ENCODE measurements at places on chromosomes 16 and 17.

GRCh38 chr17:18937981-18938691, 13.8 kb upstream of the SLC5A10 start:
- DNase-seq: no peak

DNA sequence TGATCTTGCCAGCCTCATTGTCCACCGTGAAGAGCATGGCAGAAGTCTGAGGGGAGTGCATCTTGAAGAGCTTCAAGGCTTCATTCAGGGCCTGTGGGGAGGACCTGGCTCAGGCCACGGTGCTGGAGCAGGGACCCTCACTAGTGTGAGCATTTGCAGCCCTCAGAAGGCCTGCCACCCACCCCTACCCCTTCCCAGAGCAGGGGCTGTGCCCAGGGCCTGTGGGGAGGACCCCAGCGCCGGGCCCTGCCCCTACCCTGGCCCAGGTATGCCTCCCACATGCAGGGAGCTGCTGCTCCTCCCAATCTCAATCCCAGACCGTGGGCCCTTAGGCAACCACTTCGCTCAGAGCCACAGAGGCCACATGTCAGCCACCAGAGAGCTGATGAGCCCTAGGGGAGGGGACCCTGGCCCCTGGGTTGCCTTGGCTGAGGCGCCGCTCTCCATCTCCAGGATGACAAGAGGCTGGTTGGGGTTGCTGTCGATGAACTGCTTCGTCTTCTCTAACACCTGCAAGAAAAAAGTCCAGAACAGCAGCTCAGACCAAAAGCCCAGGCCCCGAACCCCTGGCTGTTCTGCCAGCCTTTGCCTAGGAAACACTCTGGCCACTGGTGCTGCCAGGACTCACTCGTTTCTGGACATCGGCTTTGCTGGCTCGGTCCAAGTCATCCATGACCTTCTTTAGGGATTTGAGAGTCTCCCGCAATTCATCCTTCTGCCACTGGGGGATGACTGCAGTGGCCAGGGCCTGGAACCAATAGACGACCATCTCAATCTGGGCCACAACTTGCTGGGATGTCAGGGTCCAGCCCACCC, 1.8 kb upstream of the EXOSC6 start:
- no peak for DNase-seq

GRCh38 chr16:87284183-87284582, 33.0 kb downstream of the C16orf95 start:
- no peak for DNase-seq

DNA sequence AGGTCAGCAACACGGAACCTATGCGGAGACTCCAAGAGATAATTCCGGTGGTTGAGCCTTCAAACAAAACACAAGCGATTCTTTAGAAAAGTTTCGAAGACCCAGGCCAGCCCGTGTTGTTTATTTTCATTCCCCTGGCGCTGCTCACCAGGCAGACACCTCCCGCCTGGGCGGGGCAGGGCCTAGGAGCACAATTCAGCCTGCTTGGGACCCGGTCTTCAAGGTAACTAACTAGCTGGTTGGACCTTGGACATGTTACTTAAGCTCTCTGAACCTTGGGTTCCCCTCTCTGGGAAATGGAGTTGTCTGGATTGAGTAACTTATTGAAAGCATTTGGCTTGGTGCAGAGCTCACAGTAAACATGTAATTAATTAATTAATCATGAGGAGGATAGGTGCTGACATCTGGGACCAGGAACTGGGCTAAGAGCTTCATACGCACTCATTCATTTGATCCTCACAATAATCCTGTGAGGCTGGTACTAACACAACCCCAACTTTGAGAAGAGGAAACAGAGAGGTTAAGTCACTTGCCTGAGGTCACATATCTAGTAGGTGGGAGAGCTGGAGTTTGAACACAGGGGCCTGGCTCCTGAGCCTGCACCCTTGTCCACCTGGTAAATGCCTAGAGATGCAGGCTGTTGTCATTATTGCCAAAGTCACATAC, 125.3 kb upstream of the SMURF2 start:
- no peak for DNase-seq

GRCh38 chr17:17784657-17785267, 52.0 kb downstream of the SREBF1 start:
- DNase-seq: no peak

GRCh38 chr17:7499161-7499560, 15.0 kb downstream of the POLR2A start:
- no peak for DNase-seq

Measured in stimulated activated CD4-positive, alpha-beta T cell treated with anti-CD3 and anti-CD28 coated beads, Interleukin-1b, Interleukin-23, amount 100 ng/mL, for 24 hours (primary cell).